ENCODE measurements at places on chromosomes 3 and 15.

GRCh38 chr3:197356275-197356674 is 57.9 kb upstream of the DLG1 start:
- no peak for DNase-seq

- peak; percentile 64 for DNase-seq
Observed at GRCh38 chr3:32959371-32959770, 7.9 kb downstream of the CCR4 start.

DNA sequence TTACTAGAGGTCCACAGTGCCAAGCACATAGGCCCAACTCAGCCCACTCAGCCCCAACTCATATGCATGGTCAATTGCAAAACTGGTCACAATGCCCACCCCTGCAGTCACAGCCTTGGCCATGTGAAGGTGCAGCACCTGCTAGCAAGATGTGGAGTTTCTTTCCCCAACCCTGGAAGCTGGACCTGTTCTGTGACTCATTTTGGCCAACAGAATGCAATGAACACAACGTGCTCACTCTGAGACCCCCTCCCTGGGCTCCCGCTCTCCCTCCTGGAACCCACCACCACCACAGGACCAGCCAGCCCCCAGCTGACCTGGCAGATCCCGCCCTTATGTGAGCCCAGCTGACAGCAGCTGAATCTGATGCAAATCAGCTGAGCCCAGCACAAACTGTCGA is 34.4 kb downstream of the ALDH1L1 start:
- DNase-seq: no peak

DNA sequence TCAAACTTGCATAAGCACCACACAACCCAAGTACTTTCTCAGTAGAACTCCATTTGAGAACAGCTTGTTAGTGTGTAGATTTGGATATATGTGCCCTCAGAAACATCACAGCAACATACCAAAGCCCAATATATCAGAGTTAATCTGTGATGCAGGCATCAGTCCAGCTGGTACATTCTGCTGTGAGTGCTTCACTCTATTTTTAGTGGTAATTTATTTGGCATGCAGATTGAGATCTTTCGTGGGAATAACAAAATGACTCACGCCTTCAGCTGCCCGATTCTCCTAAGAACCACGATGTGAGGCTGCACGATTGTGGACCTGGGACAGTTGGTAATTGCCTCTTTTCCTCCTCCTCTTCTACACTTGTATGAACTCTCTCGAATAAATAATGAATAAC is 730.7 kb downstream of the SQOR start:
- DNase-seq: no peak

- DNase-seq: peak; percentile 84
Observed at GRCh38 chr15:40048211-40048792, 9.3 kb upstream of the SRP14 start.

DNA sequence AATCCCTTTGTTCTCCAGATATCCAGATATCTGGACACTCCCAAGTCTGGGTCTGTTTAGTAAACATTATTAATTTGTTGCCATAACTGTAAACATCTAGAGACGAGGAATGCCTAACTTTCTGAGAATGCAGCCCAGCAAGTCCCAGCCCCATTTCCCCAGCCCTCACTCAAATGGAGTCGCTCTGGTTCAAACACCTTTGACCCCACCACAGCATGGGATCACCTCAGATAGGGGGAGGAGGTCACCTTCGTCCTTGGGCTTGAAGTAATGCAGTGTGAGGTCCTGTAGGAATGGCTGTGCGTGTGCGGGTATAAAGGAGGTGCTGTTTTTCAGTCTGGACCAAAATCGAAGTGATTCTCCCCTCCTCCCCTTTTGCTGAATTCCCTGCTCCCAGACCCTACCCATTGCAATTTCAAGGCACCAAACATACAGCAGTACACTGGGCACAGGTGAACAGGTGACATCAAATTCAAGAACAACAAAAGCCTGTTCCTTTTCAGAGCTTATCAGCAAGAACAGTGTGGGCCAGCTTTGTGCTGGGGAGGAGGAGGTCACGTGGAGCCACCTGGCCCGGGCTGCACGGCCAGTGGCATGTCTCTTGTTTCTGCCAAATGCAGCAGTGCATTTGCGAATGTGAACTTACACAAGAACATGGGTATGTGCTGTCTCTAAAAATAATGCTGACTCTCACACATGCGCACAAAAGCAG is 57.5 kb upstream of the TRPM1 start:
- no peak for DNase-seq

DNA sequence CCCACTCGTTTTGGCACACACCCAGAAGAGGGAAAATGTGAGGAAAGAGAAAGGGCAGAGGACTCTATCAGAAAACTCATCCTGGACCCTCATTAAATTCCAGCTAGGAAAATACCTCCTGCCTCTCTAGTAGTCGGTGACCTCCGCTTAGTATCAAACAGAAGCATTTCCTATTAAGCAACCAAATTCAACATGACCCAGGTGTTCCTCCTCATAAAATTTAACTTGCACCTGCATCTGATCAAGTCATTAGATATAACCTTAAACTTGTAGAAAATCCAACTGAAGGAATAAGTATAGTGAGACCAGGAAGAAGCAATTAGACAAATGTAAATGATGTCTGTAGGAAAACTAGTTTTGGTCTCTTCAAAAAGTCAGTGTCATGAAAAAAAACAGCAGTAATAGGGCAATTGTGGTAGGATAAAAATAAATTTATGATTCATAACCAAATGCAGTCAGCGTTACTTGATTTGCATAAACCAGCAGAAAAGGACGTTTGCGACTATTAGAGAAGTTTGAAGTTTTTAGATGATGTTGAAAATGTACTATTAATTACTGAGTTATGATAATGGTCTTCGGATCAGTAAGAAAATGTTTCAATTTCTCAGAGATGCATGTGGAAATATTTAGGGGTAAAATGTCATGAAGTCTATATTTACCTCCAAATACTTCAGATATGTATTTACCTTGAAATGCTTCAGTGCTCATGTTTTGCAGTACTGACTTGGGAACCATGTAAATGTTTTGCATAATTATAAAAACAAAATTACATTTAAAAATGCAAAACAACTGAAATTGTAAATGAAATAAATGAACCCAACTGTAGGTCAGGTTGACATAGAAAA is 44.6 kb downstream of the LDHAL6B start:
- DNase-seq: no peak

DNA sequence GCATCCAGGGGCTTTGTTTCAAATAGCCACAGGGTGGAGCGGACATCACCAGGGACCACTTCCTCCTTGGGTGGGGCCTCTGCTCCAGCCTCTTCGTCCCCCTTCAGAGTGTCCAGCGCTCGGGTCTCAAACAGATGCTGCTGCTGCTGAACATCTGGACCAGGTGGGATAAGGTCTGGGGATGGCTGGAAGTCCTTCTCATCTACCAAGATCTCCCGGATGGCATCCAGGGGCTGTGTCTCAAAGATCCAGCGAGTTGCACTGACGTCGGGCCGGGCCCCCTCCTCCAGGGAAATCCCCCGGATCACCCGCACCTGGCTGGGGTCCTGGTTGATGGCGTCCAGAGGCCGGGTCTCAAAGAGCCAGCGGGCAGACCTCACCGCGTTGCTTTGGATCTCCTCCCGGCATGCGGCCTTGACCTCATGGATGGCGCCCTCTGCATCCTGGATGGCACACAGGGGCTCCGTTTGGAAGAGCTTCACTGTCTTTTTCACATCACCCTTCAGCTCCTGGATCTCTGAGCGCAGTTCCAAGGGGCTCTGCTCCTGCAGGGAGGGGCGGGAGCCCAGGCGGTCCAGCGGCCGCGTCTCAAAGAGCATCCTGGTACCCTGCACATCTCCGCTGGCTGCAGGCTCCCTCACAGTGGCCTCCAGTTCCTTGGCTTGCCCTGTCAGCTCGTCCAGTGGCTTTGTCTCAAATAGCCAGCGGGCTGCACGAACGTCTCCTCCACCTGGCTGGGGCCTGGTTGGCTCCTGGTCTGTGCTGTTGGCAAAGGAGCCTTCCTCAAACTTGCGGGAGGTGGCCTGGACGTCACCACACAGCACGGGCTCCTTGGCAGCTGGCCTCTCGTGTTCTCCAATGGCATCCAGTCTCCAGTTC is 3.9 kb downstream of the XIRP1 start:
- no peak for DNase-seq

- DNase-seq: no peak
Observed at GRCh38 chr15:40325700-40326099, 2.2 kb downstream of the INAFM2 start.

- DNase-seq: no peak
Observed at GRCh38 chr3:18069568-18069967, 327.1 kb upstream of the TBC1D5 start.

GRCh38 chr15:57310876-57311275 is 65.4 kb upstream of the CGNL1 start:
- no peak for DNase-seq

DNA sequence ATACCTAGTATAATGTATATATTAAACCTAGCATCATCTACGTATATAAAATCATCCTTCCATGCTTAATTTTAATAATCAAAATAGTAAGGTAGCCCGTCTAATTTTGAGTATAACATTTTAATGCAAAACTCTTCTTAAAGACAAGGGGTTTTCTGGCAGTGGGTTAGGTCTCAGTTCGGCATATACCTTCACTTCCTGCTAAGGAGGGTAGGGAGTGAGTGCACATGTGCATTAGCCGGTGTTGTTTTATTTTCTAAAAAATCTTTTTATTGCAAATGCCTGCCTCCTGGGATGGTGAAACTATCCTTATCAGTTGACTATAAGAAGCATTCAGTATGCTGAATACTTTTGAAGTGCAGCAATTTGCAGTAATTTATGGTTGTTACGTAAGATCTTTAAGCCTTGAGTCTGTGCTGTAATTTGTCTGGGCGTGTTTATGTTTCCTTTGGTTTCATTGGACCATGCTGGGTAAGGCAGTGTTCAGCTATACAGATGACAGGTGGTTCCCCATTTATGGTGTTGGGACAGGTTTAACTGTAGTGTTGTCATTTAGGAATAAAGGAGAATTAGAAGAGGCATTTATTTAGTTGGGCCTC is 11.7 kb downstream of the ARHGEF26 start:
- no peak for DNase-seq

- no peak for DNase-seq
Observed at GRCh38 chr15:69873807-69874206, 223.9 kb downstream of the TLE3 start.

- no peak for DNase-seq
Observed at GRCh38 chr15:73809728-73810501, 56.8 kb upstream of the INSYN1 start.

- peak; percentile 61 for DNase-seq
Observed at GRCh38 chr3:141240286-141240685, 8.7 kb downstream of the PXYLP1 start.

GRCh38 chr15:81398456-81398855 is 24.4 kb upstream of the TMC3 start:
- no peak for DNase-seq

GRCh38 chr15:83549623-83550022 is 102.5 kb downstream of the SH3GL3 start:
- no peak for DNase-seq

DNA sequence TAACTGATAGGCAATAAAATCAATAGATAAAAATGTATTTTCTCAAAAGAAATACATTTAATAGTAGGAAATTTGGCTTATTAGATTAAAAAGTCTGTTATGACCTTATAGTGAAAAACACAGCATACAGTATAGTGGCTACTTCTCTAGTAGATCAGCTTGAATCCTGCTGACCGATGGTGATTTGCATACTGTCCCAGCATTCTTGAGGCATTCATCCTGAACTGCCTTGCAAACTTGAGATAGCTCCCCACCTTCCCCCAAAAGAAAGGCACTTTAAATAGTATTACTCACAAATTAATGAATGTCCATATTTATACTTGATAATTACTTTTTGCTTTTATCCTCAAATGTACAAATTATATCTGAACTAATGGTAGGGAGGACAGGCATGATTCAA is 6.7 kb downstream of the CHMP2B start:
- DNase-seq: no peak

GRCh38 chr3:195182470-195182795 is 88.5 kb downstream of the XXYLT1 start:
- no peak for DNase-seq

DNA sequence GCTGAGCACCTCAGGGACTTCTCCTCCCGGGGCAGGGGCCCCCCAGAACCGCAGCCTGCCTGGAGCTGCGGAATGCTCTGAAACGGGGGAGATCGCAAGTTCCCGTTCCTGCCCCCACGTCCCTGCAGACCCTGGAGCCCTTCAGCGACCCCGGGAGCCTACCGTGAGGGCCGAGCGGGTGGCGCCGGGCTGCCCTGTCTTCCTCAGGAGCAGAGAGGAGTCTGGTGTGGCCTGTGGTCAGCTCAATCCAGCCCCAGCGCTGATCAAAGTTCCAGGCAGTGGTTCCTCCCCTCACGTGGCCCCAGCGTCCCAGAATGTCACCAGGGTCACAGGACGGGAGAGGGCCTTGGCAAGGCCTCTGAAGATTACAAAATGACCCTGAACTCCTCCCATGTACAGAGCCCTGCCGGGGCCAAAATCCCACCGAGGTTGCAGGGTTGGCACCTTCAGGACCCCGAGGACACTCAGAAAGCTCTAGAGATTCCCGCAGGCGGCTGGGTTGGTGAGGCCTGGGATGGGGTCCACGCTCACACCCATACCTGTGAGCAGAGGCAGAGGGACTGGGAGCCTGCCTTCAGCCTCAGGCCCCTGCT is at the start of gene CPN2:
CPN2 (minus strand) TSS at position 249 of the 593 bp plus-strand sequence. CDS start 8,626 bp downstream, outside the sequence.
- no peak for DNase-seq

GRCh38 chr3:177590826-177591225 is 393.5 kb upstream of the TBL1XR1 start:
- no peak for DNase-seq

- DNase-seq: no peak
Observed at GRCh38 chr3:61331929-61332552, 80.8 kb upstream of the FHIT start.

DNA sequence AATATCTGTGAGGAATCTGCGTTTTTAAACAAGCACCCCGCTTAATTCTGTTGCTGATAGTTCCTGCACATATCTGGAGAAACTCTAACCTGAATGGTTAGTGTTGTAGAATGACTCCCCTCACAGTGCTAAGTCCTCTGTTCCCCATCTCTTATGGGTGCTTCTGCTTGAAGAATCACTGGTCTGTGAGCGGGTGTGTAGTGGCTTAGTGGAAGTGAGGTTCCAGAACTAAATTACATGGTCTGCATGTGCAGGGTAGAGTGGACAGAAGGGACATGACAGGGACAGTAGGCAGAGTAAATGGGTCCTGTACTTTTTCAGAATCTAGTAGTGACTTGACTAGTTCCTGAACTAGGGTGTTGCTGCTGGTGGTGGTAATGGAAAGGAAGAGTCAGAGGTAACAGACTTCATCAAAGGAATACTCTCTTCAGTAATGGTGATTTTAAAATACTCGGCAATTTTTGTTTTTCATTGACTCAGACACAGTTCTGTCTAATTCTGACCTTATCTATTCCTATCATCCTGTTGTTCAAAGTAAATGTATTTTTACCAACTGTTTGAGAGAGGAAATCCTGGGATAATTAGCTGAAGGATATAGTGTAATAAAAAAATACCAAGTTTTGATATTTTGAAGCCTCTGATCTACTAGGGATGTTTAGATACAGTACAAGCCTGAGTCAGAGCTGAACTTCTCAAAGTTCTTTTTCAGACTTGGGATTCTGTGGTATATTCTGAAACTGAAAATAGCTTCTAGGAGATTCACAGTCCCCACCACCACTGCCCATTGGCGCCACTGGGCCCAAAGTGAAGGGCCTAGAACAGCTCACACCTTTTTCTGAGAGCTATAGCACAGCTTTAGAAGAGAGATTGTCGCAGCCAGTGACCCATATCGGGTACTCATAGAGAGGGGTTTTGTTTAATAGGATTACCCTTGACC is 55.5 kb downstream of the FNDC3B start:
- no peak for DNase-seq

GRCh38 chr3:140151321-140151720 is 216.3 kb downstream of the CLSTN2 start:
- peak; percentile 4 for DNase-seq

All from vagina (tissue), 2 donors.